MM.1S (cell line): ENCODE measurements at places on chromosomes 1 and 21.

GRCh38 chr1:145716641-145717345, 2.5 kb upstream of the CD160 start:
- no peak for DNase-seq
- H3K27me3 ChIP-seq: no peaks in the 10 kb centered on the region
- no peak overlapping the region for H3K27ac ChIP-seq
- H3K4me1 ChIP-seq: peaks cover 4% of the 10 kb centered on the region
- H3K4me3 ChIP-seq: no peak overlapping the region

DNA sequence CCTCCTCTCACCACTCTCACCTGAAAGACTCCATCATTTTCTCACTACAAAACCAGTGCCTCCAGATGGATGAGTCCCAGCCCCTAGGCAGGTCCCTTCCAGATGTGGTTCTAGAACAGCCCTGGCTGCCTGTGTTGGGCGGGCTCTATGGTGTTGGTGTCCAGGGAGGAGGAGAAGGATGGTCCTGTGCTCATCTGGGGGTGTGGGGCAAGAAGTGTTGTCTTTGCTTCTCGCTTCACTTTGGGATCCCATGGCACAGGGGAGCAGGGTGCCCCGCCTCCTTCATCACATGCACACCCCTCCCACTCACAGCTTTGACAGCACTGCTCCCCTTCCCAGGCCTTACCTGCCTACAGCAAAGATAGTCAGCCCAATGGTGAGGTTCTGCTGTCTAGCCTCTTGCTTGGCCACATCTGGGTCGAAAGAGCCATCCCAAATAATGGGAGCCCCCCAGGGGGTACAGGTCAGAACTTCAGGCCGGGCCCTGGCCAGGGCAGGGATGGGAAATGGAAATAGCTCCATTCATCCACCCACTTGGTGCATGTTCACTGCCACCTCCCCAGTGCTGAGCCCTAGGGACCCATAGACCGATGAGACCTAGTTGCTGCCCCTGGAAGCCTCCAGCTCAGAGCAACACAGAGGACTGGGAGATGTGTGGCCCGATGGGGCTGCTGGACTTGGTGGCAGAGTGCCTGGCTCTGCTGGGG, 9.0 kb downstream of the A3GALT2 start:
- H3K27ac ChIP-seq: no peak overlapping the region
- H3K36me3 ChIP-seq: no peaks in the 10 kb centered on the region
- H3K4me3 ChIP-seq: no peak overlapping the region
- H3K4me1 ChIP-seq: no peaks in the 10 kb centered on the region

DNA sequence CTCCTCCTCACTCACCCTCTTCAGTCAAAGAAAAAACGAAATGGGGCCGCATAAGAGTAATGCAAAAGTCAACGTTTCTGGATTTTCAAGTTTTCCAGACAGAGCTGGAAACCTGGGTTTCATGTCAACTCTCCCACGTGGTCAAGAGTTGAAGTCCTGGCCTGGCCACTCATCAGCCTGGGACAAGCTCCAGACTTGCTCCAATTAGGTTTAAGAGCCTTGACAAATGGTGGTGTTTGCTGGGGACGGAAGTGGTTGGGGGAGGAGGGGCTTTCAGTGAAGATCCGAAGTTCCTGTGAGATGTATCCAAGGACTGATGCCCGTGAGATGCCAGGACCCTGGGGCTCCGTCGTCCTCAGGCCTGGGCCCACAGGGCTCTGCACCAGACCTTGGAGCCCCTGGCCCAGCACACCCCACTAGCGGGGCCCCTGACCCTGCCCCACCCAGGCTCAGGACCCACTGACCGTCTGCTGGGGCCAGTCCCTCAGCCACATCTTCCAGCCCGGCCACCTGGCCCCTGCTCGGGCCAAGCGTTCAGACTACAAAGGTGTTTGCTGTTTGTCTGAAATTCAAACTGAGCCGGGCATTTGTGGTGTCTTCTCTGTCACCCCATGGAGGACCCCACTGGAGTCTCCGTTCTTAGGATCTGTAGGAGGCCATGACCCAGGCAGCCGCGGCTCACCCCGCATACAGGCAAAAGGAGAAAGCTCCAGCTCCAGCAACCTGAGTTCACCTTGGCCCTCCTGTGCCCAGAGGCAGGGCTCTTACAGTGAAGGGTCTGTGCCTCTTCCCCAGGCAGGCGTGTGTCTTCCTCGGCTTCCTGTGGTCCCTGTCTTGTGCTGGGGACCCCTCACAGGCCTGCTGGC, 53.3 kb downstream of the SIK1 start:
- no peak for DNase-seq
- no peak overlapping the region for H3K4me3 ChIP-seq
- no peak overlapping the region for H3K27ac ChIP-seq
- H3K36me3 ChIP-seq: no peaks in the 10 kb centered on the region
- no peaks in the 10 kb centered on the region for H3K27me3 ChIP-seq

- peak overlapping the region; percentile 3; the same call in 1 of the 2 replicates for H3K27ac ChIP-seq
- no peaks in the 10 kb centered on the region for H3K36me3 ChIP-seq
- DNase-seq: peak; percentile 17
- no peaks in the 10 kb centered on the region for H3K27me3 ChIP-seq
These were observed 46.9 kb downstream of the CD34 start for GRCh38 chr1:207863893-207864535.
